Effector CD4-positive, alpha-beta T cell (primary cell): ENCODE measurements at places on chromosomes 5 and 9.

- DNase-seq = no peak
These were observed 25.7 kb upstream of the CDKN2AIPNL start for GRCh38 chr5:134437340-134437846.

DNA sequence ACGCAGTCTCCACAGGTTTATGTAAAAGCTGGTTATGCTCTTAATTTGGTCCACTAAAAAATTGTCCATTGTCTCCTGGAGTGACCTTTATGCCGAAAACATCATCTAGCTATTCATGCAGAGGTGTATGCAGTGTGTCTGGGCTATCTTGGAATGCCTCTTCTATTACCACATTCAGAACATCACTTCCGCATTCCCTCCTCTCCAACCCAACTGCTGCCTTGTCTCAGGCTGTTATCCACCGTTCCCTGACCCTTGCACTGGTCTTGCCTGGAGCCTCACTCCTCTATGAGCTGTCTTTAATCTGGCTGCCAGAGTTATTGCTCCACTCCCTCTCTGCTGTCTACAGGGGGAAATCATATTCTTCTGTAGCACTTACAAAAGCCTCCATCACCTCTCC is 214.1 kb upstream of the ANKRD55 start:
- DNase-seq = no peak

GRCh38 chr9:114231273-114231672 is 75.9 kb downstream of the COL27A1 start:
- no peak for DNase-seq

DNA sequence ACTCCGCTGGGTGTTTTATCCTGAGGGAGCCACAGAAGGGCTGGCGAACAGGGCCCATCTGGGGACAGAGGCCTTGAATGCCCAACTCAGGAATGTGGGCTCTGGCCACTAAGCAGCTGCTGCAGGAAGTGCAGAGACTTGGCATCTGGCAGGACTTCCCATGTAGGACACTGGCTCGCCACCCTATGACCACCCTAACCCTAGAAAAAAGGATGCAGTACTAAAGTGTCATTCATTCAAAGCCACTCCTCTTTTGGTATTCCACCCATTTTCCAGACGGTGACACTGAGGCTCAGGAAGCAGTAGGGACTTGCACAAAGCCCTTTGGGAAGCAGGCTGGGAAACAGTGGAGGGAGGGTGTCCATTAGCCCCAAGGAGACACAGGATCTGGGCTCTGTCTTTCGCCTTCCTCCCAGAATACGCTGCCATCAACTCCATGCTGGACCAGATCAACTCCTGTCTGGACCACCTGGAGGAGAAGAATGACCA is 3.0 kb downstream of the BBLN start:
- DNase-seq = no peak

GRCh38 chr9:113417370-113417769 is 6.8 kb downstream of the C9orf43 start:
- no peak for DNase-seq

GRCh38 chr5:123545506-123545905 is 33.5 kb downstream of the CSNK1G3 start:
- DNase-seq = no peak

- DNase-seq = no peak
These were observed 31.1 kb downstream of the OR2K2 start for GRCh38 chr9:111298731-111299598.

DNA sequence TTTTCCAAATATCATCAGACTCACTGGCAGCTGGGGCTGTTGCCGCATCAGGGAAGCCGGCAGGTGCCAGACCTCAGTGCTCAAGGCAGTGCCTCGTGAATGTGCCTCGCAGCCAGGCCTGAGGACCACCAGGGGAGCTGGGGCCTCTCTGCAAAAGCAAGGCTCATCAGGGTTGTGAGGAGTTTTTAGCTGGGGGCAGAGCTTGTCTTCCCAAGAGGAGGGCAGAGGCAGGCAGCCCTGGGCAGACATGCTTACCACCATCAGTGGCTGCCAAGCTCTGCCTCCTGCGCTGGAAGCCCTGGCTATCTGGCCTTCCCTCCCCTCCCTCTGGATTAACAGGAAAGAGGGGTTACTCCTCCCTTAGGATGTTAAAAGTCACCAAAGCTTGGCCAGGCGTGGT is 8.8 kb upstream of the TBC1D9B start:
- no peak for DNase-seq

- DNase-seq = no peak
These were observed 11.1 kb downstream of the GM2A start for GRCh38 chr5:151264113-151264512.

DNA sequence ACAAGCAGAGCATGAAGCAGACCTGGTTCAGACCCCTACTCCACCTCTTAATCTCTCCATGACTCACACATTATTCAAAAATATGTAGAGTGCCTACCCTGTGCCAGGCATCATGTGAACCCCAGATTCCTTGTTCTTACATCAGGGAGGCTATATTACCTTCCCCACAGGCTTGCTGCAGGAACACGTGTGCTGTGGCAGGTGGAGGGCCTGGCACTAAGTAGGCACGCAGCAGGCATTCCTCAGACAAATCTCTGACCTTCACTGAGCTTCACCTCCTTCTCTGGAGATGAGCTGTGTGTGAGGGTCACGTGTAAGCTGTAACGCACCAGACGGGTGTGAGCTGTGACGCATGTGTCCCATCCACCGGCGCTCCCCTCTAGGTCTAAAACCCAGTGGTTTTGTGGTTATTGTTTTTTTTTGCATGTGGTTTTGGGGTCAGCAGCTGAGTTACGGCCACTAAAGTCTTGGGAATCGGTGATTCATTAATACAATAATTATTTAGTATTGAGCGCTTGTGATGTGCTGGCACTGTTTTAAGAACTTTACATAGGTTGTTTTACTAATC is 30.3 kb downstream of the ANGPTL2 start:
- no peak for DNase-seq

DNA sequence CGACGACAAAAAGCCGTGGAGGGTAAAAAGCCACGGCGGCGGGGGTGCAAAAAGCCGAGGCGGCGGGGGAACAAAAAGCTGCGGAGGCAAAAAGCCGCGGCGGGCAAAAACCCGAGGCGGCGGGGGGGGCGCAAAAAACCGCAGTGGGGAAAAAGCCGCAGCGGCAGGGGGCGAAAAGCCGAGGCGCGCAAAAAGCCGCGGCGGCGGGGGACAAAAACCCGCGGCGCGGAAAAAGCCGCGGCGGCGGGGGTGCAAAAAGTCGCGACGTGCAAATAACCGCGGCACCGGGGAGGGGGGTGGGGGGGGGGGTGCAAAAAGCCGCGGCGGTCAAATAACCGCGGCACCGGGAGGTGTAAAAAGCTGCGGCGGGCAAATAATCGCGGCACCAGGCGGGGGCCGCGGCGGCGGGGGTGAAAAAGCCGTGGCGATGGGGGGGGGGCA is 511.5 kb downstream of the FOXD4L5 start:
- DNase-seq = peak; percentile 0

DNA sequence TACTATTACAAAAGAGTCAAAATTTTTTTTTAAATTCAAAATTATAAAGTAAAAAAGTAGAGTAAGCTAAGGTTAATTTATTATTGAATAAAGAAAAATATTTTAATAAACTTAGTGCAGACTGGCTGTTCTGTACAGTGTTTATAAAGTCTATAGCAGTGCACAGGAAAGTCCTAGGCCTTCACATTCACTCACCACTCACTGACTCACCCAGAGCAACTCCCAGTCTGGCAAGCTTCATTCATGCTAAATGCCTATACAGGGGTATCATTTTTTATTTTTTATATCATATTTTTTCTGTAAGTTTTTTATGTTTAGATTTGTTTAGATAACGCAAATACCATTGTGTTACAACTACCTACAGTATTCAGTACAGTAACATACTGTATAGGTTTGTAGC is 700.7 kb upstream of the GRAMD2B start:
- no peak for DNase-seq

DNA sequence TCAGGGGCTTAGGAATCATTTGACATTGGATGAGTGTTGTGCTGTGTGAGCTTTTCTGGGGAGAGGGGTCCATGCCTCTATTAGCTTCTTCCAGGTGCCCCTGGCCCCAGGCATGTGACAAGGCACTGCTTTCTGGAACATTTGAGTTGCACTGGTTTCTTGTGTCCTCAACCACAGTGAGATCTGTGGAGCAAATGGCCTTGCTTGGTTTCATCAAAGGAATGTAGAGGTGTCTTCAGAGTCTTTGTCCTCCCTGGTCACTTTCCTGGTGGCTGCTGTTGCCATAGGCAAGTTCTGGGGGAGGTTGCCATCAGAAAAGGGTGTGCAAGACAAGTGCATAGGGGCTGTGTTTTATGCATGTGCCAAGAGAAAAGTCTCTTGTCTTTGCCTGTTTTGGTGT is 157.5 kb downstream of the MACROH2A1 start:
- no peak for DNase-seq

DNA sequence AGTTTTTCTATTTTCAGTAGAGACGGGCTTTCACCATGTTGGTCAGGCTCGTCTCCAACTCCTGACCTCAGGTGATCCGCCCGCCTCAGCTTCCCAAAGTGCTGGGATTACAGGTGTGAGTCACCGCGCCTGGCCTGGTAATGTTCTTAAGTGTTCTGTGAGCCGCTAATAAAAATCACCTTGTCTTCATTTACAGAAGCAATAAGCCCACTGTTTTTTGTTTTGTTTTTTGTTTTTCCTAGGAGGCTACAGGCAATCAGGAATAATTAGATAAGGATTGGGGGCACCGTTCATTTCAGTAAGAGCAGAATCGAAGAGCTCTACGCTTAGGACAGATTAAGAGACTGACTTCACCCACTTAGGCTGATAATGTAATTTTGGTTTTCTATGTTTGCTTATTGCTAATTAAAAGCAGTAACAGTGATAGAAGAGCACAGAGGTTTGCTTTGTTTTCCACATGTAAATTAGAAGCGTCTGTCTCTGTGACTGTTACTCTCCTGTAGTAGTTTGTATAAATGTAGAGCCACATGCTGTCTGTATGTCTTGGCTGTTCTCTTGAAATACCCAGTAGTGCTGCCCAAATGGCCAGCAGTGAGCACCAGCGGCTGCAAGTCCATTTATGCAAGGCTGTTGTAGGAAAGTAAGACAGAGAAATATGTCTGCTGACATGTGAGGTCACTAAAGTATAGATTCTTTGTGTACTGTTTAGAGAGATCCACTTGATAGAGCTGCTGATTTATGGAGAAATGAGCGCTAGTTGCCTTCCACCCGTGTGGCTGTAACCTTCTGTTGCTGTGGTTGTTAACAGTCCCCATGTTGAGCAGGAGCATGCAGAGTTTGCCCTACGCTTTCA is 30.5 kb downstream of the TRIO start:
- DNase-seq = no peak
